ENCODE measurements at places on chromosomes 16 and 17.

DNA sequence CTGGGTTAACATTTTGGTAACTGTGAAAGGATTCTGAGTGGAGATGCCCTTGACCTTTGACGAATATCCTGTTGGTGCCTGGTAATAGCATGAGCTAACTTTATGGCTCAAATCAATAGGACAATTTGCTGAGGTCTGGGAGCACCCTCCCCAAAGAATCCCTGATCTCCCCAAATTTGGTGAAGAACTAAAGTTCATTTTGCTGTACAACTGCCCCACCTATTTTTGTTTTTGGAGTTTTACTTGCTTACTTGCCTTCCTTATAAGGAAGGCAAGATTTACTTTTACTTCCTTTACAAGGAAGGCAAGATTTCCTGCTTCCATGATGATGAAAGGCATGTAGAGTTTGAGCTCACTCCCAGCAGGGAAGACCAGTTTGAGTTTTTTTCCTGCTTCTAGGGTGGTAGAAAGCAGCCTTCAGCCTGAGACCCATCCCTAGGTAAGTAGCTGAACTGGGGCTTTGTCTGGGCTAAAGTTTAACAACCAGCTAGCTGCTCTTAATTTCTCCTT is 2.8 kb downstream of the KRTAP4-9 start:
- DNase-seq = no peak

DNA sequence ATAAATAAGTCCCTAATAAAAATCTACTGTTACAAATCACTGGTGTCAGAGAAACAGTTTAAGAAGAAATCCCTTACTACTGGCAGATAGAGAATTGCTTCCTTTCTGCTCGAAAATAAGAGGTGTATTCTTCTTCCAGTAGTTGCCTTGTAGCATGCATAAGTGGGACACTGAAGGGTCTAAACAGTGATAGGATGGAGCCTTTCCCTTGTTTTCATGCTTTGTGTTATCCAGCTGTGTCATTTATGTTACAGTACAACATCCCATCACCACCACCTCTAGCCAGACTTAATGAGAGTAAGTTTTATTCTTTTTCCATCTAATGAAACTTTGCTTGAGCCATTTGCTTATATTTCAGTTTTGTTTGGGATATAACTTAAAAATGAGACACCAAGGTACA is 54.3 kb downstream of the NLK start:
- DNase-seq = no peak

GRCh38 chr17:68599091-68599490 is 2.1 kb downstream of the FAM20A start:
- DNase-seq = peak; percentile 69

GRCh38 chr17:42183741-42184711 is 1.2 kb downstream of the HCRT start:
- peak; percentile 98 for DNase-seq

DNA sequence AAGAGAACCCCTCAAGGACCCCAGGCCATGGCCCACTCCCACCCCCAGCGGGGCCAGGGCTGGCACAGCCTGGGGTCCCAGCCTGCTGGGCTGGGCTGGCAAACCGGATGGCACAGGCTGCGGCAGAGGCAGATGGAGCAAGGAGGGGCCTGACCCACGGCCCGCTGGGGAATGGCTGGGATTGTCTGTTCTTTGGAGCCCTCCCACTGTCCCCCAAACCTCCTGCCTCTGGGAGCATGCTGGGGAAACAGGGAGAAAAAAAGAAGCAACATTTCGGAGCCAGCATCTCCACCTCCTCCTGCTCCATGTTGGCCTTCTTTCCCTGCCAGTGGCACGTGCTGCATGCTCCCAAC is 37.1 kb upstream of the LHX1 start:
- DNase-seq = no peak

GRCh38 chr16:56614549-56614991 is 6.2 kb downstream of the MT2A start:
- DNase-seq = peak; percentile 39

- DNase-seq = no peak
These were observed 403 bp downstream of the TEPSIN start for GRCh38 chr17:81238490-81238814.

DNA sequence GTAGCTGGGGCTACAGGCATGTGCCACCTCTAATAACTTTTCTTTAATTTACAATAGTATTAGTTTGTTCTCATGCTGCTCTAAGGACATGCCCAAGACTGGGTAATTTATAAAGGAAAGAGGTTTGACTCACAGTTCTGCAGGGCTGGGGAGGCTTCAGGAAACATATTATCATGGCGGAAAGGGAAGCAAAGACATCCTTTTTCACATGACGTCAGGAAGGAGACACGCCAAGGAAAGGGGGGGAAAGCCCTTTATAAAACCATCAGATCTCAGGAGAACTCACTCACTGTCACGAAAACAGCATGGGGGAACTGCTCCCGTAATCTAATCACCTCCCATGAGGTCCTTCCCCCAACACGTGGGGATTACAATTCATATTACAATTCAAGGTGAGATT is 18.3 kb downstream of the IL4R start:
- DNase-seq = no peak

DNA sequence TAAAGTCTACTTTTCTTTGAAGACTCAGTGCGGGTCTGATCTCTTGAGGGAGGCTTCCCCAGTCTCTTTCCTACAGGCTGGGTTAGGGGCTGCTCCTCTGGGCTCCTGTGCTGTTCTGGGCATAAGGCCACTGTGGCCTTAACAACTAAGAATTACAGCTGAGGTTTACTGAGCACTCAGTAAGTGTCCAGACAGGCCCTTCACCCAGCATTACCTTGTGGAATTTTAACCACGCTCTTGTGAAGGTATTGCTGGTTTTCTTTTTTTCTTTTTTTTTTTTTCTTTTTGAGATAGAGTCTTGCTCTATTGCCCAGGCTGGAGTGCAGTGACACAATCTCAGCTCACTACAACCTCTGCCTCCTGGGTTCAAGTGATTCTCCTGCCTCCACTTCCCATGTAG is 3.6 kb upstream of the CA4 start:
- no peak for DNase-seq

DNA sequence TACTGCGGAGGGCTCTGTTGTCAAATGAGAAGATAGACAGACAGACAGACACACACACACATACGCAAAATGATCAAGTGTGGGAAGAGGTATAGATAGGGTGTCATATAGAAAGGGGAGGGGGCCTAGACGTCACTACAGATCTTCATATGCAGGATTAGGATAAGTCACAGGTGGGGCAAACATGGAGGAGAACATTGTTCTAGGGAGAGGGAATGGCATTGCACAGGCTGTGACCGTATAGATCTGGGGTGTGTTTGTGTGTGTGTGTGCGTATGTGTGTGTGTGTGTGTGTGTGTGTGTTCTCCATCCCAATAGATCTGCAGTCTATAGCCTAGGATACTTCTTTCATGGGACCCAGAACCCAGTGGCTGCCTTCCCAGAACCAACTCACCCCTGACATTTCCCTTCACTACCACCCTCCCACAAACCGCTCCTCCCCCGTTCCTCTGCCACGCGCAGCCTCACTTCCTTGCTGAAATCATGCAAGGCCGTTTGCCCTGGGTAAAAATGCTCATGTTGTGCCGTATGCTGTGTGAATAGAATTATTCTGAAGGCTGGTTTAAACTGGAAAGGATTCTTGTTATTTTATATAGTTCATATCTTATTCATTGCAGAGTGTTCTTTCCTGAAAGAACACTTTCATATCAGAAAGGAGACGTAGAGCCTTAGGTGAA is 50.5 kb upstream of the CCL1 start:
- no peak for DNase-seq

DNA sequence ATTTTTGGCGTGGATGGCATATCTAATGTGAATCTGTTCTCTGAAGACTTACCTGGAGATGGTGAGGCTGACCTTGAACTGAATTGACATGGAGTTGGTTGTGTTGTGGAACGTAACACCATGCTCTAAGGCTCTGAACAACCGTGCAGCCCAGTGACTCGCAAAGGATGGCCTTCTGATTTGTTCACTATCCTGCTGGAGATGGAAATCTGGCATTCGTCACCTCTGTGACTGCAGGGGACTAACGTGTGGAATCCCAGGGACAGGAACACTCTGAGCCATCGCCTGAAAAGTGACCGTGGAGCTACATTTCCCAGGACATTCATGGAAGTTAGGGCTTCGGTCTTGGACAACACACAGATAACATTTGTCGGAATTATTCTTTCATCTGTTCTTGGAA is 61.1 kb downstream of the BANP start:
- no peak for DNase-seq

DNA sequence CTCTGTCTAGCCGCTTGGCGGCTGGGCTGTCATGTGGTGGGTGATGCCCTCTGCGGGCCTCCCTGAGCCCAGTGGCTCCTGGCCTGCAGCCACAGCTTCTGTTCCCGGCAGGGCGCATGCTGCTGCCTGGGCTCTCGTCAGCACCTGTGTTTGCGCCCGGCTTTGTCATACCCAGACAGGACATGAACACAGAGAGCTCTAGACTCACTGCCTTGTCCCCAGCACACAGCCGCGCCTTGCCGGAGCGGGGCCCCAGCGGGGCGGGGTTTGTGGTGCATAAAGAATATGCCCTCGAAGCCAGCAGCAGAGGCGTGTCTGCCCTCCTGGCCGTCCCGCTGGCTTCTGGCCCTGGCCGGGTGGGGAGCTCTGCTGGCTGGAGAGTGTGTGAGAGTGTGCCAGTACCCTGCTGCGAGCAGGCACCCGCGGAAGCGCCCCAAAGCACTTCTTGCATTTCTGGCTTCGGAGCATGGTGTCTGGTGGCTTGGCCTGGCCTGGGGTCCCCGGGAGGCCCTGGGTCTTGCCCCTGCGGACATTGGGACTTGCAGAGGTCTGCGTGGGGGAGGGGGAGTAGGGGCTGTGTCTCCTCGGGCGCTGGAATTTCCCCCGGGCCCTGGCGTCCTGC is 14.4 kb downstream of the ASPSCR1 start:
- peak; percentile 87 for DNase-seq

DNA sequence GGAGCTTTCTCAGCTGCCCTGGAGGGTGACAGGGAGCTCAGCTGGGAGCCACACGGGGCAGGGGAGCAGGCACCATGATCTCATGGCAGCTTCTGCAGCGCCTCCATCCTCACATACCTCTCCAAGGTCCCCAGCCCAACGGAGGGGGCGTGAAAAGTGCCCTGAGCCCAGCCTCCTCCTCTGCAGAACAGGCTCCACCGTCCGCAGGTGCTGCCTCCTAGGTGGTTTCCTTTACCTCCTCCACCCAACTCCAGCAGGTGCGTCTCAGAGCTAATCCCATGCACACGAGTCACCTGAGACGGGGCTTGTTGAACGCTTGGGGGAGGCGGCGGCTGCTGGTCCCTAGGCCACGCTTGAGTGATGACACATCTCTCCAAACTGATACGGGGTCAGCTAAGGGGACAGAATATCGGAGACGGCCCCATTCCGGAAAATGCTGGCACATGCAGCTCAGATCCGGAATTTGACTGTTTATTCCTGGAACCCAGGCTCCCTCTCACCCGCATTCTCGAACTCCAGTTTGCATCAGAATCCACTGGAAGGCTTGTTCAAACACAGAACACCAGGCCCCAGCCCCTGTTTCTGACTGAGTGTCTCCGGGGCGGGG is 387 bp upstream of the SLC38A8 start:
- no peak for DNase-seq

DNA sequence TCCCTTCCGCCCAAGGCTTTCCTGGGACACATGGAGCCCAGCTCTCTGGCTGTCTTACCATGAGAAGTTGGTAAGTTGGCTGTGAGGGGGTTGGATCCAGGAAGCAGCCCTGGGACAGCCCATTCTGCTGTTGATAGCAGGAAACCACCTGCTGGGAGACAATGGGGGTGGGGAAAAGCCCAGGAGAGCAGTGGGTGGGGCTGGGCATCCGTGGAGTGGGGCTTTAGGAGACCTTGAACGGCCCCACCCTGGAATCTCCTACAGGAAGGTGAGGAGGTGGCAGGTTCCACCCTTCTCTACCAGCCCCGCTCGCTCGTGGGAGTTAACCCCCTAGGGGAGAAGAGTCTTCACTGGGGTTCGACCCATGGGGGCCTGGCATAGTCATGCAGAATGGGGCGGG is 5.8 kb downstream of the TMEM92 start:
- no peak for DNase-seq

DNA sequence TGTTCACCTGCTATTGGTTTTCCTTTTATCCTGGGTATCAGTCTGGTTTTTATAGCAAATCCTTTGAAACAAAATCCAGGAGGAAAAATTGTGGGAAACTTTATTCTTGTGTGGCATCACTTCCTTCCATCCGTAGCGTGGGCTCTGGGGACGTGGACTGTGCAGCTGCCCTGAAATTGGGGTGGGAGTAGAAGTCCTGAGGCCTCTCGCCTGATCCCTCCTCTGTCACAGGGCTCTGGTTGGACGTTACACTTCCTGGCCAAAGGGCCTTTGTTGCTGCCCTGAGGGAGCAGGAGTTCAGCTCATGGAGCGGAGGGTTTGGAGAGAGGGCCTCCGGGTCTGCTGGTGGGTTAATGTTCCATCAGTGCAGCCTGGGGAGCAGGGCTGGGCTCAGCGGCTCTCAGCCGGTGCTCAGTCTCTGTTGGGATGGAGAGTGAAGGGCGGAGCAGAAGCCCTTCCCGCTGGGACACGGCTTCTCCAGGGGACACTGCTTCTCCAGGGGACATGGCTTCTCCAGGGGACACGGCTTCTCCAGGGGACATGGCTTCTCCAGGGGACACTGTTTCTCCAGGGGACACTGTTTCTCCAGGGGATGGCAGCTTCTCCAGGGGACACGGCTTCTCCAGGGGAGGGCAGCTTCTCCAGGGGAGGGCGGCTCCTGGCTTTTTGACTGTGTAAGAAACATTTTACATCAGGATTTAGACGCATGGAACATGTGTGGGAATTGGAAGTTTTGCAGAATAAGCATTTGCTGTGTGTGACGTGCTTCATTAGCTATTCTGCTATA is 15.2 kb upstream of the RPL13 start:
- DNase-seq = no peak

DNA sequence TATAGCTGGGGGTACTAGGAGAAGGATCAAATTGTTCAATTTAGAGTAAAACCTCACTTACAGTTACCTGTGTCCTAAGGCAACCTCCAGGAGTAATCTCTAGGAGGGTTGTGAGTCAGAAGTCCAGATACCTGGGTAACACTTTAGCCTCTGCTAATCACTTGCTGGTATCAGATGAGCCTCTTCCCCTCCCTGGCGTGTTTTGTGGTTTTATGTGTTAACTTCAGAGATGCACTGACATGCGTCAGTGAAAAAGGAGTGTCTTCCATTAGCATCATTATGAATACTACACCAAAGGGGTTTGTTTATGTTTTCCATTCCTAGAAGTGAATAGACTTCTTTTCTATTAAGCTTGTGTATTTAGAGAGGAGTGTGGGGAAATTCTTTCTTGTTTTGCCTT is 208.2 kb downstream of the FTO start:
- no peak for DNase-seq

DNA sequence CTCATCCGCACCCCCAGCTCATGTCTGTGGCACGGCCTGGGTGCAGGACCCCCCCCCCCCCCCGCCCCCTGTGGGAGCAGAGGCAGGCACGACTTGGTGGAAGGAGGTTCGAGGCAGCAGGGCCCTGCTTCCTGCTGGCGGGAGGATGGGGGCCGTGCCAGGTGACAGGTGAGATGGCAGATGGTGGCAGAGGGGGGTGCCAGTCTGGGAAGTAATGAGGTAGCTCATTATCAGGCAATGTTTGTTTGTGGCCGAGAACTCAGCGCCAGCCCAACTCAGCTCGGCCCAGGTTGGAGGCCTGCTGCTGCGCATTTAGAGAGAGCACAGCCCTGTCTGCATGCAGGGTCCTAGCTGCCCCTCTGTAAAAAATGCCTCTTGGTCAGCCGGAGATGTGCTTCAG is 40.1 kb upstream of the JPH3 start:
- DNase-seq = no peak

GRCh38 chr17:43211480-43212402 is at the start of gene TMEM106A:
TSS of gene TMEM106A (plus strand) at chr17:43211875. CDS start at chr17:43213042, 1,167 bp downstream.
- DNase-seq = peak; percentile 98
